ENCODE measurements at places on chromosomes 16 and 17.

DNA sequence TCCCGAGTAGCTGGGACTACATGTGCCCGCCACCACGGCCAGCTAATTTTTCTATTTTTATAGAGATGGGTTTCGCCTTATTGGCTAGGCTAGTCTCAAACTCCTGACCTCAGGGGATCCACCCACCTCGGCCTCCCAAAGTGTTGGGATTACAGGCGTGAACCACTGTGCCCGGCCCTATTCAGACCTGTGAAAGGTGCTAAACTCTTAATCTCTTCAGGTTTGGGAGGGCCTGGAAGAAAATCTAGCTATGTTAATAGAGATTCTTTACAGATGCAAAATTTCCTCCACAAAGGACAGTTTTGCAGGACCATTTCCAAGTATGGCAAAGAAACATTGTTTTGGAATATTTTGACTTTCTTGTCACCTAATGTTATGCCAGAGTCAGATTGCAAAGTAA is 3.1 kb upstream of the PLA2G15 start:
- DNase-seq = no peak

DNA sequence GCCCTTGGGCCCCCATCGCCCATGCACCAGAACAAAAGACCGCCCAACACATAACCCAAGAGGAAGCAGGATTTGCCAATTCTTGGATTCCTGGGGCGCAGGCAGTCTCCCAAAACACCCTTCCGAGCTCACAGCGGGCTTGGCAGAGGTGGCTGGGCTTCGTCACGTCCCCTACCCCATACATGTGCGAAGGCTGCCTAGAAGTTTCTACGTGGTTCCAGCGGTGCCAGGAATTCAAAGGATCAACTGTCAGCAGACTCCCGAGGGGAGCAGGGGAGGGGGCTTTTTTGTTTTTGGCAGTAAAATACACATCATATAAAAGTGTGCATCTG is 80.8 kb upstream of the PLCG2 start:
- DNase-seq = no peak

GRCh38 chr17:55391244-55391757 is 30.3 kb downstream of the MMD start:
- DNase-seq = no peak

DNA sequence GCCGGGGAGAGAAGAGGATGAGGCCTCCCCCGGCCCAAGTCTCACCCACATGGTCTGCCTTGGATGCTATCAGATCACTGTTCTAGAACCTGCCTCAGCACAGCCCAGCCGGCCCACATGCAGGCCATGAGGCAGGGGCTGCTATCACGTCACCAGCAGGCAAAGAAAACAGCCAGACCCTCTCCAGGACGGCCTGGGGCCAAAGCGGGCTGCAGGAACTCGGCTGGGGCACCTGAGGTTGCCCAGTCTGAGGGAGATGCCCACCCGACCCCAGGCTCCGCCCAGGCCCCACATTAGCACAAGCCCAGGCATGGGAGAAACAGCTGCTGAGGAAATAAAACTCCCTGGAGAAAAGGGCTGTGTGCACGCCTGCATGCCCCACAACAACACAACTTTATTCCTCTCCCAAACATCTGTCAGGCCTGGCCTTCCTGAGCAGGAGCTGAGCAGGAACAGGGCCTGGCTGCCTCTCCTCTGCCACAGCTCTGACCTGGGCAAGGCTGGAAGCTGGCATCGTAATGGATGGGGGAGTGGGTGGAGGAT is 6.7 kb upstream of the SMIM5 start:
- no peak for DNase-seq

DNA sequence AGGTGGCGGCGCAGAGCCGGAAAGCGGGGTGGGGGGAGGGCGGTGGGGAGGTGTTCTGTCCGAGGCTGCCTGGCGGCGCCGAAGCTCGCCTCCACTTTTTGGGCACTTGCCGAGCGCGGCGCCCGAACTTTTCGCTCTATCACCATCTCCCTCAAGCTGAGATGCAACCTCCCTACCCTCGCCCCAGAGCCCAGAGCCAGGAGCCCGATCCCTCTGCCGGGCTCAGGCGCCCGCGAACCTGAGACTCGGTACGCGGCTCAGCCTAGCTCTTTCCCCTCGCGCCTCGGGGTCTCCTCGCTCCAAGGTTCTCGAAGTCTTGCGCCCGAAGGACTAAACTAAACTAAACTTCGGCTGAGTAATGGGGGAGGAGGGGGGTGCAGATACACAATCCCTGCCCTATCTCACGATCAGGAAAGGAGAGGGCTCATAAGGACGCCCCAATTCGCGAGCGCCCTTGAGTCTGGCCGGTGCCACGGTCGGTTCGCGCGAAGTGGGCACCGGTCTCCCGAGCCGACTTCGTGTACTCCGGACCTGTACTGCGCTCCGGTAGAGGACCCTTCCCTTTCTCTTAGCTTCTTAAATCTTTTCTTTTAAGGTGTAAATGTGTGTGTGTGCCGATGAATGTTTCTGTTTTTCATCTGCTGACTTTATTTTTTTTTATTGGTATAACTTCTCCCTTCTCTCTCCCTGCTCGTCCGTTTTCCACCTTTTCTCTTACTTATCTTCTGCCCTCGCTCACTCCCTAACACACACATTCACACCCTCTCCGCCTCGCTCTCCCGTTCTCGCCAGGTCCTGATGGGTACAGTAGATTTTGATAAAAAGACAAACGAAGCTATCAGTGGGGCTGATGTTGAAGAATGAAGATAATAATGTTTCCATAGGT is 1.9 kb upstream of the SALL1 start:
- DNase-seq = no peak

DNA sequence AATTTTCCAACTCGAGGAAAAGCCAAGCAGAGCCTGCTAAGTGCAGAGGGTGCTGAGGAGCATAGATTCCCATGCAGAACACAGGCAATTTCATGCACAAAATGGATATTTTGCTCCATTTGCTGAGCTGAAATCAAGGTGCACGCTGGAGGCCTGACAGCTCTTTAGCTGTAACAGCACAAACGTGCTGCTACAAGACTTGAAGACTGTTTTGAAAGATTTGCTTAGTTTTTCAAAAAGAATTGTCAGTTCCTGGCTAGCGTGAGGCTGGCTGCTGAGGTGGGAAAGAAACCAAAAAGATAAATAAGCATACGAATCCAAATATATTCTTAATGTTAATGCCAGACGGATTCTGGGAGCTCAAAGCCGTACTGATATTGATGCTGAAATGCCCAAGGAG is 309.0 kb upstream of the MAF start:
- DNase-seq = no peak

DNA sequence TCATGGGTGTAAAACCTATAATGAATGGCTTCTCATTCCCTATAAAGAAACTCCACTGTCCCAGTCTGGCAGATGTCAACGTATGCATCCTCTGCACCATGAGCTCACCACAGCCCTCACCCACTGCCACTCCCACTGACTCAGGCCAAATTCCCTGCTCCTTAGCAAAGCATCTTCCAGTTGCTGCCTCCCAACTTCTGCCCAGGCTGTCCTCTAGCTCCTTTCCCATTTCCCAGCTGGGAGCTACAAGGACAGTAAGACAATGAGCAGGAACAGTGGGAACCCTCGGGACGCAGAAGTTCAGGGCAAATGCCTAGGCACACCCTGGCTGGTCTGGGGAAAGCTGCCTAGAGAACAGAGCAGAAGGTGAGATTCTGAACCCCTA is 9.1 kb upstream of the THAP11 start:
- no peak for DNase-seq

GRCh38 chr17:63434951-63435571 is 11.0 kb downstream of the CYB561 start:
- peak; percentile 43 for DNase-seq
